Activated CD8-positive, alpha-beta memory T cell treated with anti-CD3 and anti-CD28 coated beads for 36 hours (primary cell): ENCODE measurements at places on chromosomes 12 and 14. TPM values are rescaled to one million over a fixed set of nuclear protein-coding genes. Genes with fewer than 3 reads are reported as not detected.

The CLEC9A gene
- not detected for total RNA-seq

The BCAT1 gene
- 49.4 TPM for total RNA-seq

The TMEM121 gene
- 16.4 TPM for total RNA-seq

The SERPINA1 gene
- 0.27 TPM for total RNA-seq

The KRT75 gene
- total RNA-seq: not detected

The VDR gene
- 106 TPM for total RNA-seq
